ENCODE measurements at places on chromosomes 5 and 9. TPM values are rescaled to one million over a fixed set of nuclear protein-coding genes. Genes with fewer than 3 reads are reported as not detected.
A peak's percentile ranks its signal among the peaks of the same experiment; 100 is the strongest.

DNA sequence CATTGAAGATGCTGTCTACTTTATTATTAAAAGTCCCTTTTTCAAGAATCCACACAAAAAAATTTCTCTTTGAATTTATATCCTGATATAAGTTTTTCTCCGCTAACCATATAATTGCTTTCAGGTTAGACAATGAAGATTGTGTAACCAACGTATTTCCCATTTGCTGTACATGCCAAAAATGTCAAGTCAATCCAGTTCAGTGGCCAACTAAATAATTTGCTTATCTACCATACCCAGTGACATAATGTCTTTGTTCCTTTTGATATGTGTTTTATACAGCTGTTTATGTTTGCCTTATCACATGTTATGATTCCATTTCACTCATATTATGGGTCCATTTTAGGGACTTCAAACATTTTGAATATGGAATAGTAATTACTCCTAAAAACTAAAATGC lies 349.9 kb downstream of the EFNA5 start:
- no peaks in the 10 kb centered on the region for H3K4me1 ChIP-seq
- no peak overlapping the region for H3K27ac ChIP-seq
- H3K27me3 ChIP-seq = no peaks in the 10 kb centered on the region
- no peaks in the 10 kb centered on the region for H3K36me3 ChIP-seq
- H3K4me3 ChIP-seq = no peak overlapping the region

GRCh38 chr9:27340961-27341511 lies 44.1 kb upstream of the EQTN start:
- no peak for DNase-seq
- H3K27me3 ChIP-seq = peaks cover 34% of the 10 kb centered on the region
- no peaks in the 10 kb centered on the region for H3K36me3 ChIP-seq
- H3K4me1 ChIP-seq = no peaks in the 10 kb centered on the region
- H3K27ac ChIP-seq = no peak overlapping the region

GRCh38 chr5:7398596-7399280 lies 2.8 kb downstream of the ADCY2 start:
- H3K27ac ChIP-seq = no peak overlapping the region
- H3K36me3 ChIP-seq = no peaks in the 10 kb centered on the region
- no peaks in the 10 kb centered on the region for H3K27me3 ChIP-seq
- H3K4me3 ChIP-seq = no peak overlapping the region

DNA sequence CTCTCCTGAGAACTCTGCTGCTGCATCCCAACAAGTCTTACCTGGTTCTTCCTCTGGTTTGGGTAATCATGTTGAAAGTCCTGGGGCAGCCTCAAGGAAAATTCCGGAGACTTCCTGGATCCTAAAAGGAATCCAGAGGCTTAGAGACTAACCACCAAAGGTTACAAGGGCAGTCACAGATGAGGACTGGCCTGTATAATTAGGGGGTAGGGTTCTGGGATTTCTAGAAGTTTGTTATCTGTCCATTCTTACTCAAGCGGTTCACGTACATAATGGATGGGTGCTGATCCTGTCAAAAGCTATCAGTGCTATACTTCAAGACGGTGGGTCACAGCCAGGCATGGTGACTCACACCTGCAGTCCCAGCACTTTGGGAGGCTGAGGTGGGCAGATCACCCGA lies 51.4 kb upstream of the EPB41L4B start:
- H3K36me3 ChIP-seq = no peaks in the 10 kb centered on the region
- DNase-seq = no peak
- no peaks in the 10 kb centered on the region for H3K4me1 ChIP-seq

GRCh38 chr5:116532762-116533525 lies 41.7 kb downstream of the SEMA6A start:
- no peak overlapping the region for H3K4me3 ChIP-seq
- no peaks in the 10 kb centered on the region for H3K27me3 ChIP-seq
- no peak overlapping the region for H3K27ac ChIP-seq

GRCh38 chr5:132289097-132289496 lies 5.1 kb upstream of the SLC22A4 start:
- H3K27ac ChIP-seq = no peak overlapping the region
- DNase-seq = no peak
- peaks cover 3% of the 10 kb centered on the region for H3K4me1 ChIP-seq
- H3K27me3 ChIP-seq = no peaks in the 10 kb centered on the region

- H3K27me3 ChIP-seq = no peaks in the 10 kb centered on the region
- peaks cover 4% of the 10 kb centered on the region for H3K36me3 ChIP-seq
- H3K4me1 ChIP-seq = no peaks in the 10 kb centered on the region
- no peak for DNase-seq
Observed at GRCh38 chr5:33526755-33527154, 86.0 kb downstream of the TARS1 start.

- no peak overlapping the region for H3K27ac ChIP-seq
- peaks cover 31% of the 10 kb centered on the region for H3K27me3 ChIP-seq
- no peak for DNase-seq
- no peak overlapping the region for H3K4me3 ChIP-seq
Observed at GRCh38 chr5:151642472-151643140, 44.1 kb downstream of the SPARC start.

- H3K27me3 ChIP-seq = no peaks in the 10 kb centered on the region
- no peaks in the 10 kb centered on the region for H3K4me1 ChIP-seq
- DNase-seq = no peak
- H3K36me3 ChIP-seq = no peaks in the 10 kb centered on the region
- H3K4me3 ChIP-seq = no peak overlapping the region
Observed at GRCh38 chr5:50995285-50995942, 329.0 kb downstream of the PARP8 start.

DNA sequence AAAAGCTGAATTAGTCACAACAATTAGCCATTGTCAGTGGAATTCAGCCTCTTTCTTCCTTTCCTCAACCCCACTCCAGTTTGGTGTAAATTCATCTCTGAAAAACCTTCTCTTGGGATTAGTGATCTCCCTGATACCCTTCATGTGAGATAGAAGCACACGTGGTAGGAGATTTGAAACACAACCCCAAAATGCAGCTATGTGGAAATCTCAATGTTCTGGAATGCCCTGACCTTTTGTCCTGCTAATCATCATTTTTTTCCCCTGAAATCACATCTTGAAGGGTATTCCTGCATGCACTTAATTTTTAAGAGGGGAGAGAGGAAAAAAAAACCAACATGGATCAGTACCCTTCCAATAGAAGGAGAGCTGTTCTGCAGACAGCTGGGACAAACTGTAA lies 612.6 kb downstream of the EBF1 start:
- no peaks in the 10 kb centered on the region for H3K36me3 ChIP-seq
- no peaks in the 10 kb centered on the region for H3K27me3 ChIP-seq
- H3K27ac ChIP-seq = no peak overlapping the region
- H3K4me3 ChIP-seq = no peak overlapping the region

DNA sequence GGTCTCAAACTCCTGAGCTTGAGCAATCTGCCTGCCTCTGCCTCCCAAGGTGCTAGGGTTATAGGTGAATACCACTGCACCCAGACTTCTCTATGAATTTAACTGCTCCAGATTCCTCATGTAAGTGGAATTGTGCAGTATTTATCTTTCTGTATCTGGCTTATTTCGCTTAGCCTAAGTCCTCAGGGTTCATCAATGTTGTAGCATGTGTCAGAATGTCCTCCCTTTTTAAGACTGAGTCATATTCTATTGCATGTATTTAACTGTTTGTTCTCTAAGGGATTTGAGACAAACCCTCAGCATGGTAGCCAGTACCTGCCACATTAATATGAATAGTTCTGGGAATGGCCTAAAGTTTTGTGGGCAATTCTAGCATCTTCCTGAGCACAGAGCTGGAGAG lies 53.9 kb upstream of the TUT7 start:
- DNase-seq = peak; percentile 73
- no peak overlapping the region for H3K27ac ChIP-seq
- no peaks in the 10 kb centered on the region for H3K36me3 ChIP-seq

DNA sequence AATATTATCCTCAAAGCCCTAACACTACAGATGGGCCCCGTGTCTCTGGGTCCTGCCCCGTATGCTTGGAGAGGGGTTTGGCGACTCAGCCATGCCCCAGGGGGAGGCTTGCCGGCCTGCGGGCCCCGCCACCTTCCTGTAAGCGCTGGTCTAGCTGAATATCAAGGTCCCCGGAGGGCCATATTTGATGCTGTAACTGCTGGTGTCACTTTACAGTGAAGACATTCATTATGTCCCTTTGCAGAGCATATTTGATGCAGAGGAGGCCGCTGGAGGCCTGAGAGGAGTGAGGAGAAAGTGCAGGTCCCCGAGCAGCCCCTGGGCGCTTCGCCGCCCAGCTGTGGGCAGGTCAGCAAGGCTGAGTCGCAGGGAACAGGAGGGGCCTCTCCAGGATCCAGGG lies 16.8 kb downstream of the IRX4 start:
- H3K27ac ChIP-seq = no peak overlapping the region
- H3K4me3 ChIP-seq = no peak overlapping the region
- H3K4me1 ChIP-seq = no peaks in the 10 kb centered on the region
- no peak for DNase-seq

GRCh38 chr9:37370968-37371563 lies 51.4 kb upstream of the GRHPR start:
- no peaks in the 10 kb centered on the region for H3K36me3 ChIP-seq
- no peak overlapping the region for H3K27ac ChIP-seq
- H3K27me3 ChIP-seq = peaks cover 2% of the 10 kb centered on the region
- no peak overlapping the region for H3K4me3 ChIP-seq
- 0 out of 2 replicates have a peak, but pooled peaks cover 2% of the 10 kb centered on the region for H3K4me1 ChIP-seq

GRCh38 chr9:134206311-134207300 lies 42.2 kb upstream of the RNU6ATAC start:
- no peak overlapping the region for H3K27ac ChIP-seq
- peaks cover 8% of the 10 kb centered on the region for H3K27me3 ChIP-seq
- H3K4me1 ChIP-seq = peaks cover 2% of the 10 kb centered on the region
- DNase-seq = no peak
- H3K4me3 ChIP-seq = no peak overlapping the region
- no peaks in the 10 kb centered on the region for H3K36me3 ChIP-seq

DNA sequence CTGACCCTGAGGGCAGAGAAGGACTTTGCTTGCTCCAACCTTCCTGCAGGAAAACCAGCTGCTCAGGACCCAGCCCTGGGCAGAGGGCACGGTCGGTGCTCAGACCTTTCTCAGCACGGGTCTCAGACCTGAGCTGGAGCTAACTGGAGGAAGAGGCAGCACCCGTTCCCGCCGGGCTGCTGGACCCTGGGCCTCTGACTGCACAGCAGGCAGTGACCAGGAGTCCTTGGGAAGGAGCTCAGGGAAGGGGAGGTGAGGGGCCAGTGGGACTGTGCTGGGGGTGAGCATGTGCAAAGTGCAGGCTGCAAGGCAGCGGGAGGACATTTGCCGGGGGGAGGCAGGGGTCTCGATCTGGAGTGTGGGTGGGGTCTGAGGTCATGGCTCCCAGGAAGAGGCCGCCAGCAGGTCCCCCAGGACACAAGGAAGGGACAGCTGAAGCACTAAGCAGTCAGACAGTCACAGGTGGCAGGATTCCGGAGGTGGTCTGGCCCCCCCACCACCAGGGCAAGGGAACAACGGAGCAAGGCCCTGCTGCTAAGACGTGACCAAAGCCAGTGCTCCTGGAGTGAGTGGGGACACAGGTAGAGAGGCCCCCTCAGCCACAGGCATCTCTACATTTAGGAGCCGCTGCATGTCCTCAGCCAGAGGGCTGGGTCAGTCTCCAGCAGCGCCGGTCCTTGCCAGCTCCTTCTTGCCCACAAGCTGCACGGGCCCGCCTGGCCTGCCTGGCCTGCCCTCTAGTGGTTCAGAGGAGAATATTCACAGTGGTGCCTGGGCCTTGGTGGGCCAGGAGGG lies 4.8 kb upstream of the DPM2 start:
- H3K36me3 ChIP-seq = peaks cover 29% of the 10 kb centered on the region
- peak; percentile 54 for DNase-seq
- peaks cover 9% of the 10 kb centered on the region for H3K4me1 ChIP-seq
- no peak overlapping the region for H3K4me3 ChIP-seq

- no peak overlapping the region for H3K4me3 ChIP-seq
- no peaks in the 10 kb centered on the region for H3K36me3 ChIP-seq
- no peak overlapping the region for H3K27ac ChIP-seq
- no peak for DNase-seq
Observed at GRCh38 chr5:151600069-151600665, 9.0 kb upstream of the FAT2 start.

GRCh38 chr9:75239176-75239575 lies 150.9 kb downstream of the OSTF1 start:
- H3K27me3 ChIP-seq = no peaks in the 10 kb centered on the region
- no peaks in the 10 kb centered on the region for H3K4me1 ChIP-seq
- H3K27ac ChIP-seq = no peak overlapping the region
- no peaks in the 10 kb centered on the region for H3K36me3 ChIP-seq
- peak; percentile 29 for DNase-seq

DNA sequence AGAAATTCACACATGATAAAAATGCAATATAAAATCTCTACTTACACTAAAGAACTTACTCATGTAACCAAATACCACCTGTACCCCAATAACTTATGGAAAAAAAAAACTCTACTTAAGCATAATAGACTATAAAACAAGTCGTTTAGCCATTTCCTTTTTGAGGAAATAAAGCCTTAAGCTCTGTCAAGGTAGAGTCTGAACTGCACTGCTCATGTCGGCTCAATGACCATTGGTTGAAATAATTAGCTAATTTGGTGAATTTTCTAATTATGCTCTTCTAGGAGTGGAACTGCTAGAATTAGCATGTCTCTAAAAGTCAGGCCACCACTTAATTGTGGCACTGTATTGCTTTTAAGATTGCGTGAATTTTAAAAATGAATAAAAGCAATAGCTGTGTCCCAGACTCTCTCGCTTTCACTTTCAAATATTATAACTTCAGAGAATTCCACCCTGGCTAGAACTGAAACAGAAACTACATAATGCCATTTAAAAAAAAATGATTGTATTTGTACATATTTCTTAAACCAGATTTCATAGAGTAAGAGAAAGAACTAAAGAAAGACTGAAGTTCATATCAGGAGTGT lies 113.0 kb upstream of the PCA3 start:
- no peak for DNase-seq
- peaks cover 13% of the 10 kb centered on the region for H3K4me1 ChIP-seq

- H3K27ac ChIP-seq = no peak overlapping the region
- no peaks in the 10 kb centered on the region for H3K27me3 ChIP-seq
- H3K4me1 ChIP-seq = peaks cover 9% of the 10 kb centered on the region
- H3K4me3 ChIP-seq = no peak overlapping the region
- peaks cover 11% of the 10 kb centered on the region for H3K36me3 ChIP-seq
- no peak for DNase-seq
Observed at GRCh38 chr5:179792612-179793467, 946 bp upstream of the LTC4S start.

GRCh38 chr5:137887831-137888230 lies 1.4 kb upstream of the PKD2L2 start:
- no peaks in the 10 kb centered on the region for H3K36me3 ChIP-seq
- no peak for DNase-seq
- H3K27me3 ChIP-seq = no peaks in the 10 kb centered on the region
- H3K4me1 ChIP-seq = no peaks in the 10 kb centered on the region
- no peak overlapping the region for H3K4me3 ChIP-seq

- no peaks in the 10 kb centered on the region for H3K4me1 ChIP-seq
- no peak for DNase-seq
- no peaks in the 10 kb centered on the region for H3K27me3 ChIP-seq
Observed at GRCh38 chr9:32069169-32069813, 315.2 kb upstream of the ACO1 start.

The SH3PXD2B gene
- total RNA-seq = 8.2 TPM

The CDX1 gene
- 0.18 TPM for total RNA-seq

The SLC25A2 gene
- 0.28 TPM for total RNA-seq

The ZCCHC10 gene
- 7.2 TPM for total RNA-seq

The UNC13B gene
- total RNA-seq = 14.3 TPM

The NR2F1-AS1 gene
- 12.5 TPM for total RNA-seq

The PTGER4 gene
- 10.6 TPM for total RNA-seq

The IL5 gene
- total RNA-seq = not detected

The EIF4EBP3 gene
- total RNA-seq = 0.36 TPM

The SMIM3 gene
- 37.5 TPM for total RNA-seq

The ZNF354B gene
- total RNA-seq = 5.0 TPM

The INSL4 gene
- not detected for total RNA-seq

The TAF11L10 gene
- not detected for total RNA-seq

The OR1K1 gene
- total RNA-seq = not detected

The CDC37L1 gene
- total RNA-seq = 12.8 TPM

The KIF12 gene
- not detected for total RNA-seq

The C9orf85 gene
- 4.3 TPM for total RNA-seq

Measured in IMR-90 (cell line).